AML-193 (cell line): ENCODE measurements at places on chromosomes 7 and 10.

GRCh38 chr7:52119537-52119936, 802.9 kb upstream of the COBL start:
- DNase-seq = no peak

DNA sequence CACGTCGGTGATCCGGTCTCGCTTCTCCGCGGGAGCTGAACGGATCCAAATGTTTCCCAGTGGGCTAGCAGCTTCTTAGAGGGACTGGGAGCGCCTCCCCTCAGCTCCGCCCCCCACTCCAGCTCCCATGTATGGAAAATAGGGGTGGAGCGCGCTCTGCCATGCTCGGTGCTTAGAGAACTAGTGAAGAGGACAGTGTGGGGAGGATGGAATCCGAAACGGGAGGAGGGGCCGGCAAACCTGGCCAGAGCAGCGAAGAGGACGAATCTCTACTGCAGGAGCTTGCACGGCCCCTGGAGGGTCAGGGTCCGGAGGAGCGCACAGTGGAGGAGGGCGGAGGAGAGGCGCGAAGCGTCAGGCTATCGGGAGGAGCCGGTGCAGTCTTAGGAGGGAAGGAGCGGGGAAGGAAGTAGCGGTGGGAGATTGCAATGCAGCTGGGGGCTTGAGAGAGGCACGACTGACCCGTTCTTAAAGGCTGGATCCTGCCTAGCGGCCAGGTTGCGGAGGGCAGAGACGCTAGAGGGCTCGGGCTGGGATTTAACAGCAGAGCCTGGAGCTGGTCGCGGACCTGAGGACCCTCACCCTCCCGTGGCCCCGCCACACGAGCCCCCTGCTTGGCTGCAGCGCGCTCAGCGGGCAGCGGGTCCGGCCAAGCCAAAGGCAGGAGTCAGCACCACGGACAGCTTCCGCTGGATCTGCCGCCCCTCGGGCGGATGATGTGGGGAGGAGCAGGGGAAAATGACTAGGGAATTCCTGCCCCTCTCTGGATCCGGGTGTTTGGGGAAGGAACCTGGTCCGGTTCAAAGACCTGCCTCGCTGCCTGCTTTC, at the start of gene PRLHR:
PRLHR (minus strand) TSS at position 51 of the 828 bp plus-strand sequence. CDS start 404 bp downstream, outside the sequence.
- no peak for DNase-seq

DNA sequence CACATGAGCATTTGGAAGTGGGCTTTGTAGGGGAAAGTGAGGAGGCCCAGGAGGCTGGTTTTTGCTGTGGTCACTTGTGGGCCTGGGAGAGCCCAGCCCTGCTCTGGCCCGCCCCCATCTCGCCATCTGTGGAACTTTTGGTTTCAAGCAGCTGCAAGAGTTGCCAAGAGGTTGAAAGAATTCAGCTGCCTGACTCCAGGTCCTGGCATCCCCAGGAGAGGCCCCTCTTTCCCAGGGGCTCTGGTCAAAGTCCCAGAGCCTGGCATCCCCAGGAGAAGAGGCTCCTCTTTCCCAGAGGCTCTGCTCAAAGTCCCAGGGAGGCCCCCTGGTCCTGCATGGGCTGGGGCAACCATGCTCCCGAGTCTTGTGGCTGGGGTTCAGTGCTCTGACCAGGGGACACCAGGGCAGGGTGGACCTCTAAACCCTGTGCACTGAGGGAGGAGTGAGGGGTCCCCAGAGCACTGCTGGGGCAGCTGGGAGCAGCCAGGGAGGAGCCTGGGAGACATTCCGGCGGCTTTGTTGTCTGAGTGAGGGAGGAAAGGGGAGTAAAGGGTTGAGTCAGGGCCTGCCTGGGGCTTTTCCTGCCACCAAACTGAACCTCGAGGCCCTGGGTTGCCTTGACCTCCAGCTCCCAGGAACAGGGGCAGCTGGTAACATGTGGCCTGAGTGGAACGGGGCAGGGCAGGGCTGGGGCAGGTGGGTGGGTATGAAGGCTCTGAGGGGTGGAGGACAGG, 27.7 kb upstream of the CSGALNACT2 start:
- no peak for DNase-seq

DNA sequence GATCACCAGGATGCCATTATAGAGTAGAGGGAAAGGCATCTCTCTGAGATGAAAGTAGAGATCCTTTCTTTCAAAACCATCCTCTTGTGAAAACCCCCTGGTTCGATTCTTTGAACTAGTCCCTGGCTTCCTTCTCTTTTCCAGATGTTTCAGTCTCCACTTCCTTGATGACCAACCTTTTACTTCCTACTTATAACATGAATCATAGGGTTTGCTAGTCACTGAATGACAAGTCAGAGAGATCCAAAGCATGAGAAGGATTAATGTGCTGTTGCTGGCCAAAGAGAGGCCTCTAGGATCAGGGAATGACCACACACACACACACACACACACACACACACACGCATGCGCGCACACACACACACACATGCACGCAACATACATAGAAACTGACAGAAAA, 161.1 kb upstream of the FRMD4A start:
- DNase-seq = peak; percentile 26

DNA sequence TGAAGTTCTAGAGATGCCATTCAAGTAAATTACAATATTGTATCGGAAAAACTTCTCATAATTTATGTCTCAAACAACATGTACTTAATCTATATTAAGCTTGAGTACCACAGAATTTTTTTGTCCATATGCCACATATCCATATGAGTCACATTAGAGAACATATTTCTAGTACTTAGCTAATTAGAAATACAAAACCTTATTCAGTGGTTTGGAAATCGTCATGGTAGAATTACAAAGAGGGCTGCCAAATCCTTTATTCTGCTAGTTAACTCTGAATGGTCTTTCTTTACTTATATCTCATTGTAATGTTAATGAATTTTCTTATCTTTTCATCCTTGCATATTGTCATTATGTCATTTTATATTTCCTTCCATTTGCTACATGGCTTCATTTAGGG, 9.0 kb upstream of the VIM start:
- DNase-seq = no peak
